ENCODE measurements at places on chromosomes 13 and 19. TPM values are rescaled to one million over a fixed set of nuclear protein-coding genes. Genes with fewer than 3 reads are reported as not detected.

Gene TGFBR3L
- total RNA-seq = not detected

Gene FOXA3
- total RNA-seq = not detected

GRCh38 chr19:17070421-17070820 lies 4.8 kb downstream of the HAUS8 start:
- DNase-seq = no peak

Gene CACNG6
- total RNA-seq = not detected

GRCh38 chr19:7288131-7288530 lies 6.1 kb downstream of the INSR start:
- no peak for DNase-seq

GRCh38 chr13:58476206-58476918 lies 844.8 kb downstream of the PCDH17 start:
- no peak for DNase-seq

DNA sequence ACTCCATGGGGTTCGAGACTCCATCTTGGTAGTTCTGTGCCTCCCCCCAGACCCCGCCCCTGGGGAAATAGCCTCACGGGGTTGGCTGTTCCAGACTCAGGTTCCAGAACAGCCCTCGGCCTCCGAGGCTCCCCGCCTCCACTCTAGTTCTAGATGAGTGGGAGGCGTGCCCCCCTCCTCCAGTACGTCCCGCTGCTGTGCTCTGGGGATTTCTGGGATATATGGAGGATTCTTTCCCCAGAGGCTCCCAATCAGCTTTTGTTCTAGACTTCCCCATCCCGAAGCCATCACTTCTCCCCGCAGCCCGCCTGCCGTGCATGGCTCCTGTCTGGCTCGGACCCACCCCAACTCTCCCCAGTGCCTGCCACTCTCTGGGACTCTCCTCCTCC lies 1.9 kb upstream of the CACNG7 start:
- DNase-seq = no peak

- no peak for DNase-seq
Measured at GRCh38 chr13:25177012-25177411, 4.9 kb upstream of the AMER2 start.

- peak; percentile 90 for DNase-seq
Measured at GRCh38 chr19:4851551-4852290, 15.7 kb downstream of the PLIN3 start.

Gene ZNF99
- 0.29 TPM for total RNA-seq

- DNase-seq = no peak
Measured at GRCh38 chr13:34914416-34914815, 27.7 kb upstream of the NBEA start.

GRCh38 chr19:5296021-5296420 lies 44.6 kb downstream of the PTPRS start:
- DNase-seq = no peak

- no peak for DNase-seq
Measured at GRCh38 chr19:16394681-16395375, 70.2 kb downstream of the KLF2 start.

Gene ZNF564
- 24.5 TPM for total RNA-seq

- no peak for DNase-seq
Measured at GRCh38 chr13:28579736-28580135, 79.2 kb upstream of the POMP start.

DNA sequence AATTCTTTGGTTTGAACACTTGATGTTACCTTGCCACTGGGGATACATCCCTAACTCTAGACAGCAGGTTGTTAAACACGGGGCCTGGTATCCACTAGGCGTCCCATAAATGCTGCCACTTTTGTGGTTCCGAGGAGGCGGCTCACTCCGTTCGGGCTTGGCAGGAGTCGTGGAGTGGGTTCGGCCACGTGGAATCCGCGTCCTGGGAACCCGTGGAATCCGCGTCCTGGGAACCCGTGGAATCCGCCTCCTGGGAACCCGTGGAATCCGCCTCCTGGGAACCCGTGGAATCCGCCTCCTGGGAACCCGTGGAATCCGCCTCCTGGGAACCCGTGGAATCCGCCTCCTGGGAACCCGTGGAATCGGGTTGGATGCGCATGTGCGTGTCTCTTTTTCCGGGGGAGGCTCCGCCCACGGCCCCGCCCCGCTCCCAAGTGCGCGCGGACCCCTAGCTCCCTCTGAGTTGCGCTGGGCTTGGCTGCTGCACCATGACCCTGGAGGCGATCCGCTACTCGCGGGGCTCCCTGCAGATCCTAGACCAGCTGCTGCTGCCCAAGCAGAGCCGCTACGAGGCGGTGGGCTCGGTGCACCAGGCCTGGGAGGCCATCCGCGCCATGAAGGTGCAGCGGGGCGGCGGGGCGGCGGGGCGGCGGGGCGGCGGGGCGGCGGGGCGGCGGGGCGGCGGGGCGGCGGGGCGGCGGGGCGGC lies at the start of gene MRI1:
TSS of gene MRI1 (plus strand) at position 422 of the 707 bp plus-strand sequence. CDS start at position 489, 67 bp downstream.
- peak; percentile 91 for DNase-seq

GRCh38 chr19:44308011-44308410 lies 3.2 kb upstream of the ZNF235 start:
- DNase-seq = no peak

DNA sequence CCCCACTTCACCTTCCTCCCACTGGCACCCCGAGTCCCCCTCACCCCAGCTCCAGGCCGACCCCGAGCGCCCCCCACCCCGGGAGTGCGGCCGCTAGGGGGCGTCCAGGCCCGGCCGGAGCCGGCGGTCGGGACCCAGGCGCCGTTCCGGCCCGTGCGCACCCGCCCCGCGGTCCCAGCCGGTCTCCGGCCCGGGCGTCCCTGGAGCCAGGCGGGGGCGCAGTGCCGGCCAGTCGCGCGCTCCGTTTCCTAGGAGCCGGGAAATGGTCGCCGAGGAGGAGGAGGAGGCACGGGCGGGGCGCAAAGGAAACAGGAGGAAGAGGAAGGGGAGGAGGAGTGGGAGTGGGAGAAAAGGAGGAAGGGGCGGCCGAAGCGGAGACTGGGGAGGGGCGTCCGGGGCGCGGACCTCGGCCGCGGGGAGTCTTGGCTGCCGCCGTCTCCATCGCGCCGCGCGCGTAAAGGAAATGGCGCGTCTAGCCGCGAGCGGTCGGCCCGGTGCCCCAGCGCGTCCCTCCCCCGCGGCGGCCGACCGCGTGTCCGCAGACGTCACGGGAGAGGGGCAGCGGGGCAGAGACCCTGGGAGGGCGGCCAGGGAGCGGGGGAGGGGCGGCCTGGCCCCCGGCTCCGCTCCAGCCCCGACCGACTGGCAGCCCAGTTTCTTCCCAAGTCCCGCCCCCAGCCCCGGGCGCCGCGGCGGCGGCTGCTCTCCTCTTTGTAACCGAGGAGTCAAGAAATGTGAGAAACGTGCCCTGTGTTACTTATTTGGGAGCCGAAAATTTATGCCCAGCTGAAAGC lies 1.1 kb upstream of the KCTD15 start:
- DNase-seq = peak; percentile 88

Gene RFPL4A
- not detected for total RNA-seq

DNA sequence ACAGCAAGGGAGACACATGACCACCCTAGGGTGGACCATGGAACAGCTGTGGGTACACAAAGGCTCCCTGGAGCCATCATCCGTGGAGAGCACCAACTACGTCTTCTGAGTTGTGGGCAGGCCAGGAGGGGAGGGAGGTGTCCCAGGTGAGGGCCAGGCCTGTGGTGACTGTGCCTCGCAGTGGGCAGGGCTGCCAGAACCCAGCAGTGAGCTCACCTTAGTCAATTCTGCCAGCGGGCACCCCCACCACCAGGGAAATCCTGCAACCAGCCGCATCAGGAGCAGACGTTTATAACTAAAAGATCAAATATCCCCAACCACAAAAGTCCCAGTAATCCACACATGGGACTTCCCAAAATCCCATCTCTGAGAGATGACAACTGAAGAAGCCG lies 19.6 kb downstream of the ELL start:
- DNase-seq = peak; percentile 72

Gene URAD
- total RNA-seq = not detected

DNA sequence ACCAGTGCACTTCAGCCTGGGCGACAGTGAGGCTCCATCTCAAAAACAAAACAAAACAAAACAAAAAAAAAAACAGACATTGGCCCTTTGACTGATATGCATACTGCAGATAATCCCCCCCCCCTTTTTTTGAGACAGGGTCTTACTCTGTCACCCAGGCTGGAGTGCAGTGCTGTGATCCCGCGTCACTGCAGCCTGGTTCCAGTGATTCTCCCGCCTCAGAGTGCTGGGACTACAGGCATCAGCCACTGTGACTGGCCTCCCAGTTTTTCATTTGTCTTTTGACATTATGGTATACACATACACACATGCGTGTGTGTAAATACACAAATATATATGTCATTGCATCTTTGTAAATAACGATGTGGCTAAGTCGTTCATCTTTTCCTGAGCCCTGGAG lies 61.8 kb downstream of the ATP11A start:
- DNase-seq = peak; percentile 12

GRCh38 chr13:92054389-92054788 lies 656.0 kb downstream of the GPC5 start:
- no peak for DNase-seq

DNA sequence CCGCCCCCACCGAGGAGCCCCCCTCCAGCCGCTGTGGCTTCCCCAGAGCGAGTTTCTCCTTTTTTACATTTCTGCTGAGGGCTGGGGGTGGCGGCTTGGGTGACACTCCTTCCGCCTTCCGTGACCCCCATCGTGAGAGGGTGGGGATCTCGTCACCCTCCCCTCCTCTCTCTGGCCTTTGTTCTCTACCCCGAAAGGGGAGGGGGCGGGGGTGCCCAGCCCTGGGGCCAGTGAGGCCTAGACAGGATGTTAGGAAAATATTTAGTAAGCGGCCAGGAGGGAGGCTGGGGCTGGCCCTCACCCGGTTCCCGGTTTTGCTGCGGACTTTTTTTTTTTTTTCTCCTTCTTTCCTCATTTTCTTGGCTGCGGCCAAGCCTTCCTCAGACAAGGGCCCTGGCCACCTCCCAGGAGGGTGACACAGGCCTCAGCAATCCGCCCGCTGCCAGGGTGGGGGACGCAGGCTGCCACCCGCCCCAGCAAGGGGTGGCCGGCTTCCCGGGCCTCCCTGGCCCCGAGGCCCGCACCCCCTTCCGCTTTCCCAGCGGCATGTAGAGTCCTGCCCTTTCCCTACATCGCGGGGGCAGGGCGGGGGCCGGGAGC lies 3.9 kb downstream of the MIDN start:
- peak; percentile 96 for DNase-seq

- DNase-seq = peak; percentile 83
Measured at GRCh38 chr13:110575322-110576069, 14.0 kb upstream of the RAB20 start.

DNA sequence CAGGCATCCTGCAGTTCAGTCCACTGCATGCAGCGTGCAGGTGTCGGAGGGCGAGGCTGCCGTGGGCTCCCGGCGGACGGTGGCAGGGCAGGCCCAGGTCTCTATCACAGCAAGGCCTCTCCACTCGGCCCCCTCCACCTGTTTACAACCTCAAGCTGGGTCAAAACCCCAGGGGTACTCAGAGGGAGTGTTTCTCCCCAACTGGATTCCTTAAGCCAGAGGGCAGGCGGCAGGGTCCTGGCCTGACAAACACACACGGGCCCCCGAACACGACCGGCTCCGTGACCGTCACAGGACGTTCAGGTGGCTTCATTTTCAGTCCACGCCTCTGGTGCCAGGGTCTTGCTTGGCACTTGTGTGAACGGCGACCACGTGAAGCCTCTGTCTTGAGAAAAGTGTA lies 23.5 kb downstream of the RASA3 start:
- peak; percentile 72 for DNase-seq

Gene ZBTB32
- 2.5 TPM for total RNA-seq

- no peak for DNase-seq
Measured at GRCh38 chr13:30120133-30120822, 187.1 kb downstream of the KATNAL1 start.

- DNase-seq = no peak
Measured at GRCh38 chr19:6811906-6812305, 39.4 kb downstream of the VAV1 start.

DNA sequence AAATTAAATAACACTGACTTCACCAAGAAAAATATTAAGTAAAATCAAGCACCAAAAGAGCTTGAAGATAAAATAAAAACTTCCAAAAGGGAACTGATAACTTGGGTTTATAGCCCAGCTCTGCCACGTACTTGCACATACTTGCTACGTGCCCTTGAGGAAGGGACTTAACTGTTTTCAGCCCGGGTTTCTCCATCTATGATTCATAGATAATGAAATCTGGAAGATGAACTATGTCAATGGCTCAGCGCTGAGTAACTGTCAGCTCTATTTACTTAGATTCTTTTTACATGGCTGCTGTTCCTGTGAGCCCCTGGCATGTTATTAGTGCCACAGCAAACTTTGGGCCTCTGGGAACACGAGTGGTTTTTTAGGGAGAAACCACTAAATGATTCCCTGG lies 9.6 kb upstream of the ZC3H13 start:
- no peak for DNase-seq

- no peak for DNase-seq
Measured at GRCh38 chr13:66635526-66635925, 594.6 kb downstream of the PCDH9 start.

DNA sequence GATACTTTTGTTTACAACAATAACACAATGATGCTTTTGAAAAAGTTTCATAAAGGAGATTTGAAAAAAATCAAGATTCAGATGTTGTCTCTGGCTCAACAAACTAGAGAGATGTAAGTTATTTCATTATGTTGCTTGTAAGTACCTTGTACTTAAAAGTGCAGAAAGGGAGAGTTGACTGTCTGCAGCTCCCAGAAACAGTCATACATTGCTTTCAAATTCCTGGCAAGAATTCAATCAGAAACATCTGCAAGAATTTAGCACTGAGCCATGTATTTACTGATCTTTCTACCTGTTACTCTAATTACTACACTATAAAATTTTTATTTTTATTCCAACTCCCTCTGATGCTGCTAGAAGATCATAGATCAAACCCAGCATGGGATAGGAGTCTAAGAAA lies 1261.3 kb upstream of the SPRY2 start:
- no peak for DNase-seq

DNA sequence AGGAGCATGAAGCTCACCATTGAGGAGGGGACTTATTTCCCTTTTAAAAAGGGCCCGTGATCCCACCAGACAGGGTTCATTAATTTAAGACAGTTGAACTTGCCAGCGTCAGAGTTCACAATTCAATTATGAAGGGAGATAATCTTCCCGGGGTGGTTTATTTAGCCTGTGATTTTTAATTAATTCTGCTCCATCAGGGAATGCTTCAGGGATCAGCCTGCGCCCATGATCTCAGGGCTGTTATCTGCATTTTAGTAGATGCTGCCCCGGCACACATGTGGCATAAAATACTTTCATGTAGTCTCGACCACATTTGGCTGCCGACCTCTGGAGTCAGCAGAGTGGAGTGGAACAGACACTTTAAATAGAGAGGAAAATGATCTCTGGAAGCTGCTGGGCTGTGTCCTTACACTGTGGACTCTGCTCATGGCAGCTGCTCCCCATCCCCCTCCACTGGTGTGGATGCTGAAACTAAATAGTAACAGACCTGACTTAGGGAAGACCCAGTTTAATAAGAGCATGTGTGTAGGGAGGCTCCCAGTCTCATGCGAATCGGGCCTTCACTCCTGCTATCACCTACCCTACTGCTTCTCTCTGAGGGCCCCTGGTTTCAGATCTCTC lies 256.9 kb downstream of the TEX29 start:
- peak; percentile 30 for DNase-seq

All from spleen (tissue), 13 donors.